NB4 (cell line): ENCODE measurements at places on chromosomes 5 and 9.

GRCh38 chr5:17174965-17175364 is 42.5 kb upstream of the BASP1 start:
- DNase-seq, result no peak

DNA sequence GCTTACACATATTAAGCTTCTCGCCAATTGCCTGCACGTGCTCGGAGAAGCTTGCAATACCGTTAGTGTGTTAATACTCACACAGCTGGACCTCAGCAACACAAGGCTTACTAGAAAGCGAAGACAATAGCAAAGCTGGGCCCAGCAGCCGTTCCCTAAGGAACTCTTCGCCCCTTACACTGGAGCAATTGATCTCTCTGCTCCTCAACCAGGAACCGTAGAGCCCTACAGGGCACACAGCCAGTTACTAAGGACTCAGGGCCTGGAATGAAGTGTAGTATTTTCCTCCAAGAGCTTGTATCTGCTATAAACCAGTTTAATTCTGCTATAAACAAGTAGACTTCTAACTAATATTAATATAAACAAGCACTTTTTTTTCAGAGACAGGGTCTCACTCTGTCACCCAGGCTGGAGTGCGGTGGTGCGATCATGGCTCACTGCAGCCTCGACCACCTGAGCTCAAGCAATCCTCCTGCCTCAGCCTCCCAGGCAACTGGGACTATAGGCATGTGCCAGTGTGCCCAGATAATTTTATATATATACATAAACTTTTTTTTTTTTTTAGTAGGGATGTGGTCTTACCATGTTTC is 67.0 kb upstream of the SIMC1 start:
- DNase-seq, result no peak

DNA sequence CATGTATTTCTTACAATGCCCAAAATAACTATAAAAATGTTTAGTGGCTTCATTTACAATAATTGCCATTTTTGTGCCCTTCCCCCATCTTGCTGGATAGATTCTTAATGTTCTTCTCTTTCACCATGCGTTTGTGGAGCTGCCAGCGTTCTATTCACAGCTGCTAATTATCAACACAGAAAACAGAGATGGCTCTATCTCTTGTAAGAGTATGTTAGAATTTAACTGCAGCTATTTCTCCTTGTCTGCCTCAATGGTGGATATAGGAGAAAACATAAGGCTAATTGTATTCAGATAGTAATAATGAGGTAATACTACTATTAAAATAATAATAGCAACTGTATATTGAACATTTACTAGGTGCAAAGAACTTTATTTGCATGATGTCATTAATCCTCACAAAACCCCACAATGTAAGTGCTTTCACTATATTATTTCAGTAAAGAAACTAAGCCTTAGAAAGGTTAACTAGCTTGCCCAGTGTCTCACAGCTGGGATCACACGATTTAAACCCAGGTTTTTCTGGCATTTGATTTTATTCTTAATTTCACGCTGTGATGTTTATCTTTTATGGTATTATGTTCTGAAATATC is 50.1 kb downstream of the JAKMIP2 start:
- DNase-seq, result no peak

DNA sequence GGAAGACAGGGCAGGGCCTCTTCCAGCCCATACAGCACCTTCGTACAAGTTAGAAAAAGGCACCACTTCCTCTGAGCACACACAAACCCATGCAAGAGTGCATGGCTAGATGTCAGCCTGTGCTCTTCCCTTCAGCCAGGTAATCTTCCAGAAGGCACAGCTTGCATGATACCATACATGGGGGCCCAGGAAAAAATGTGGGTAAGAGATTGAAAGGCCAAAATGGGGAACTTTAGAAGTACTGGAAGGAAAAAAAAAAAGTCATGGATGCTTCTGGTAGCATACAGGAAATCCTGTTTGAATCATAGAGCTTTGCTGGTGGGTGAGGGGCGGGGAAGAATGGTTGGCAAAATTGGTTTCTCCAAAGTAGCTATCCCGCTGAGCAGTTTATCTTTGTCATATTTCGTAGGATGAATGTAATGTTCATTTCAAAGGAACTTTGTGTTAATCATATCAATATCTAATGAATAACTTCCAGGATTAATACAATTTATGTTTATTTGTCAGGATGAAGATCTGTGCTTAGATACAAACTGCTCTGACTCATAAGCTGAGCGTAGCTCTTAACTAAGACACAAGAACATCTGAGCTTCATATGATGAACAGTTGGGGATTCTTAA is 78.2 kb upstream of the MAP3K1 start:
- DNase-seq, result peak; percentile 67

DNA sequence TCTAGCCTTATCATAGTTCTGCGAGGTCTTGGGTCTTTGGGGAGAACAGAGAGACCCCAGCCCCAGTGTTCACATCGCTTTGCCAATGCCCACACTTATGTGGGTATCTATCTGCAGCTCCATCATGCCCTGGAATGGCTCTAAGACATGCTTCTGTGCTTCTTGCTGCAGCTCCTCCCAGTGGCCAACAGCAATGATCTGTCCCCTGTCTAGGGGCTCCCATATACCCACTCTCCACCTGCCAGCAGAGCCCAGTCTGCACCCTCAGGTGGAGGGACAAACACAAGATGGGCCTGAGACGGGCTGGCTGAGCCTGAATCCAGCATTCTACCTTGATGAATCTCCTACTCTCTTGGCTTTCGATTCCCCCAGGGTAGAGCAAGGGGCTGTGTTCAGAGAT is 14.6 kb upstream of the DAP start:
- no peak for DNase-seq

DNA sequence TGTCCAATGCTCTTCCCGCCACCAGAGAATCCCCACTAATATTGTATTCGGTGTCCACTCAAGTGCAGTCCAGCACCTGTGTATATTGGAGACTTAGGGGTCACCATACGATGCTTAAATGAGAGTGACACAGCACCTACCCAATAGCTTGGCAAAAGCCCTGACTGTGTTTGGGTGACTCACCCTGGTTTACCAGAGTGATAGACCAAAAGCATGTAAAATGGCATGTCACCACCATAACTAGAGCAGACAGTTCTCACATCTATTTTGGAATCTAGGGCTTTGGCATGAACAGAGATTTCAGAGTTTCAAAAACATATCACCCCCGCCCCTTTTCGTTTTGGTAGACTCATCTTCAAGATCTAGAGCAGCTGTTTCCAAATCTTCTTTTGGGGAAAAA is 217.3 kb upstream of the RASEF start:
- DNase-seq, result no peak

- DNase-seq, result peak; percentile 39
Measured at GRCh38 chr5:77066823-77067442, 20.2 kb downstream of the ZBED3 start.

- no peak for DNase-seq
Measured at GRCh38 chr5:78640662-78641474, 7.7 kb downstream of the LHFPL2 start.

- no peak for DNase-seq
Measured at GRCh38 chr5:124979251-124979650, 232.8 kb upstream of the ZNF608 start.

GRCh38 chr9:34989946-34990635 is 546 bp downstream of the DNAJB5 start:
- DNase-seq, result peak; percentile 61

GRCh38 chr5:111494355-111494999 is 17.9 kb downstream of the STARD4 start:
- DNase-seq, result no peak

GRCh38 chr9:135029463-135029862 is 58.0 kb upstream of the OLFM1 start:
- no peak for DNase-seq

DNA sequence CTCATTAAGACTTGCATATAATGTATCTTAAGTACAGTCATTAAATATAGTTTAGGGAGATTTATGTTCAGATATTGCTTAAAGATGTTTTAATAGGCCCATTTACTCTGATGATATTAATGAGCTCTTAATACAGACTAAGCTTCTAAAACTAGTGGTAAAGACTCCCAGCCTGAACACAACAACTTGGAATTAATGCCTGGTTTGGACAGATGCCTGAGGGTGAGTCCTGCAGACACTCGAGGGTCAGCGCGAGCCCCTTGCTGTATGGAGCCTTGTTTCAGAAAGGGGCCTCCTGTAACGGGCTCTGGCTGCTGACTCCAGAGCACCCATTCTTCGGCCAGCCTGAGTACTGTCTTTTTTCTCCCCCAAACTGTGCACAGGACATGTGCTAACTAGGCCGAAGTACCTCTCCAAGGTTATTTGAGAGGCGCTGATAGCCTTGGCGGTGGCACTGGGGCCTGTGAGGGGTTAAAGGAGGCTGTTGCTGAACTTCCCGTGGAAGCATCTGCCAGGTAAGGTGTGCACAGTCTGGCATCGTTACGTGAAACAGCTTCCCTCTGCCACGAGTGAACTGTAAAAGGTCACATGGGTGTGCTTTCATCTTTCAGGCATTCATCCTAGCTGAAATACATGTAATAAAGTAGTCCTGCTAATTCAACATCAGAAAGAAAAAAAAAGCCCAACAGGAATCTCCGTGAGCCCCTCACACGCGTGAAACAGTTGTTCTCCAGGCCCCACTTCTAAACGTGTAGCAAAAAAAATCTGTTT is 113.4 kb downstream of the MVB12B start:
- no peak for DNase-seq

DNA sequence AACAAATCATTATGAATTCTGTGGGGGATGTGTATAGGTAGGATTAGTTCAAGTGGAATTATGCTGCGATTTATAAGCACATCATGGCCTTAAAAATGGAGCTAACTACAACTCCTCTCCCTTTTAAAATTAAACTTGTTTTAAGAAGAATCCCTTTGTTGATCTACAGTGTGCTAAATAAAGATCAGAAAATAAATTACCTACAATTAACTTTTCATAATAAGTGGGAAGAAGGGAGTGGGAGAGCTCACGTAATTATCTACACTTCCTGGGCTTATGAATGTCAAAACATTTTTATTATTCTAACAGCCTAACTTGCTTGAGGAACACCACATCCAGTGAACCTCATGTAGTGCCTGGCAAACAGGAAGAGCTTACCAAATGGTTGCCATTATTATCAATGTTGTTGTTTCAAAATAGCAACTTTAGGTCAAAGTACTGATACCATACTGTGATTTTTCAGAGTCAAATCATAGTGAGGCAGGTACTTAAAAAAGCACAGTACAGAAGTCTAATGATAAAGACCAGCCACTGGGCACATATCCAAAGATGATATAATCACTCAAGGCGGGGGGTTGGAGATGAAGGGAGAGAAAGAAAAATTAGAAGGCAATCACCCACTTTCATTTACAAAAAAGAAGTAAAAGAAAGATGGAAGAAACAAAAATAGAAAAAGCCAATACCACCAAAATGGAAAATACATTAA is 174.0 kb downstream of the RAPGEF6 start:
- no peak for DNase-seq
